Mammary epithelial cell (primary cell): ENCODE measurements at places on chromosomes 1 and 21.

DNA sequence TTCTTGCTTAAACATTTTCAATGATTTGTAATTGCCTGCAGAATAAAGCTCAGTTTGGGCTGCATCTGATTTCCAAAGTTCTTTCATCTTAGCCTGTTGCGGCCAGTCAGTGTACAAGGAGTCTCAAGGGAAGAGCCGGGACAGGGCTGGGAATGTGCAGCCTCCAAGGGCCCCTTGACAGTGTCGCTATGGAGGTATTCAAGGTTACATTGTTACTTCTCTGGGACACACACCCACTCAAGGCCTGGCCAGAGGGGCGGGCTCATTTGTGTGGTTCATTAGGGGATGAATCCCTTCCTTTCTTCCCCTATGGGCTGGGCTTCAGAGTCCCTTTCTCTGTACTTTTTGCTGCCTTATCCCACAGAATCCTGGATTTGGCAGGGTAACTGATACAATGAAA lies 107.6 kb upstream of the CSF3R start:
- no peak for DNase-seq

- DNase-seq: no peak
Observed at GRCh38 chr1:107047602-107048001, 8.9 kb upstream of the PRMT6 start.

DNA sequence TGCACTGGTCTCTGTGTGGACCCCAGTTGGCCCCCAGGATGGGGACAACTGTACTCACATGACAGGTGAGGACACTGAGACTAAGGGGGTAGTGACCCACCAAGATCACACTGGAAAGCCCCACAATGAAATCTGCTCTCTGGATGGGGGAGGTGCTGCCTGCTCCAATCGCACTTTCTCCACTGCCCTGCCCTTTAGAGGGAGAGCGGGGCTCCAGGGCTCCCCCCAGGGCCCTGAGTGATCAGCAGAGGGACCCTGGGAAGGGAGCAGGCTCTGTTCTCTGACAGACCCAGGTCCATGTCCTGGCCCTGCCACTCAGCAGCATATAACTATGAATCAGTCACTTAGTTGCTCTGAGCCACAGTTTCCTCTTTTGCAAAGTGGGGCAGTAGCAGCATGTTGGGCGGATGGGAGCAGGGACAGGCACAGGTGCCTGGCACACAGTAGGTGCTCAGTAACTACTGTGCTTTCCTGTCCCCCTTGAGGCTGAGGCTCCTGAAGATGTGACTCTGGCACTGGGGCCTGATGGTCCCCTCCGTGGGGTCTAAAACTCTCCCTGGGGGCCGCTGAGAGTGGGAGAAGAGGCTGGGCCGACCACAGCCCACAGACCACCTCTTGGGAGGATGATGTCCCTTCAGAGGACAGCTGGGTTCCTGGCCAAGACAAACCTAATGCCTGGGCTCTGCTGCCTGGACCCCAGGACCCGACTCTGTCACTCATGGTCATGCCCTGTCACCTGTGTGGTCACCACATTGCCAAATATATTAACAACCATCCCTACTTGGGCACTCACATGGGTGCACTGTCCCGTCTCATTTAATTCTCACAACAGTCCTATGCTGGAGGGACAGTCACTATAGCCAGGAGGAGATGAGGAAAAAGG lies 222.7 kb downstream of the PTPRU start:
- no peak for DNase-seq

GRCh38 chr1:161962091-161962887 lies 61.4 kb downstream of the OLFML2B start:
- peak; percentile 68 for DNase-seq

DNA sequence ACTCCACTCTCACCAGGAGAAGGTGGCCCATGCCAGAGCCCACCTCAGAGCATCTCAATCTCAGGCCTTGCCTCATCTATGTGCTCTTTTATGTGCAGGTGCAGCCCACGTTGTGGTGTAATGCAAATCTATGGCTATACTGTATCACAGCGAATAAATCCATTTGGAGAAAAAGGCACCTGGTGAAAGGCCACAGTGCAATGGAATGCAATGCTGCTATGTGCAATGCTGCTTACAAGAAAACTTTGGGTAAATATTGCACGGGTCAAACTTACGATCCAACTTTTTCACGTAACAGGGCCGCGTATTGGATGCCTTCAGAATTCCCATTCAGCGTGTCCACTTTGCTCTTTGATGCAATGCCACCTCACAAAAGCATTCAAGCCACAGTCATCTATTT lies 13.5 kb downstream of the ZBTB18 start:
- DNase-seq: no peak

DNA sequence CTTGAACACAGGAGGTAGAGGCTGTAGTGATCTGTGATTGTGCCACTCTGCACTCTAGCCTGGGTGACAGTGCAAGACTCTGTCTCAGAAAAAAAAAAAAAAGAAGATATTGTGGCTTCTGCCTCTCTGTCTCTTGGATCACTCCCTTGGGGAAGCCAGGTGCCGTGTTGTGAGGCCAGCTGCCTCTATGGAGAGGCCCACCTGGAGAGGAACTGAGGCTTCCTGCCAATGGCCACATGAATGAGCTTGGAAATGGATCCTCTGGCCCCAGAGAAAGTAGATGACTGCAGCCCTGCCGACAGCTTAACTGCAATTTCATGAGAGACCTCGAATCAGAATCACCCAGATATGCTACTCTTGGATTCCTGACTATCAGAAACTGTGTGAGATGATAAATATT lies 19.7 kb upstream of the AK2 start:
- no peak for DNase-seq

- no peak for DNase-seq
Observed at GRCh38 chr1:92953491-92953890, 7.8 kb downstream of the DIPK1A start.

- DNase-seq: no peak
Observed at GRCh38 chr1:24708938-24709337, 36.3 kb upstream of the CLIC4 start.

DNA sequence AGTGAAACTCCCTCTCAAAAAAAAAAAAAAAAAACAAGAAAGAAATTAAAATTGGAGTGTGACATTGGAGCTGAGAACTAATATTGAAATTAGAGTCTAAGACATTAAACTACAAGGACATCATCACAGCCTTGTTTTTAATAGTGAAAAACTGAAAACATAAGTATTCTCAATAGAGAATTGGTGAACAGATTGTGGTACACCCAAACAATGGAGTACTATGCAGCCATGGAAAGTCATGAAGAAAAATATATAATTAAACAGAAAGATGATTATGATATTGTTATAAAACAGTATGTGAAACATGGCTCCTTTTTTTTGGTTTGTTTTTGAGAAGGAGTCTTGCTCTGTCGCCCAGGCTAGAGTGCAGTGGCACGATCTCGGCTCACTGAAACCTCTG lies 43.4 kb downstream of the NCMAP start:
- no peak for DNase-seq

DNA sequence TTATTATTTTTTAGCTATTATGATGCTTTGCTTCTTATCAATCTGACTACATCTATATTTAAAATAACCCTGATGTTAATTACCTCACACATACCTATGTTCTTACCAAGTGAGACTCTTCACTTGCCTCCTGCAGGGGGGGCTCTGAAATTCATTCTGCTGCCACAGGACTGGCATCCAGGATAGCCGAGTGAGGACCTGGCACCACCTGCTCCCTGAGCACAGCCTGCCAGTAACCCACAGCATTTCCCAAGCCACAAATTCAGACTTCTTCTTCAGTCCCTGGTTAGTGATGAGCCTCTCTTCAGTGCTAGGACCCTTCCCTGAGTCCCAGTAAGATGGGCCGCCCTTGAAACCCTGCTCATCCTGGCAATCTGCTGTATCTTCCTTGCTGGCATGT lies 296.5 kb upstream of the PLXNA2 start:
- no peak for DNase-seq

DNA sequence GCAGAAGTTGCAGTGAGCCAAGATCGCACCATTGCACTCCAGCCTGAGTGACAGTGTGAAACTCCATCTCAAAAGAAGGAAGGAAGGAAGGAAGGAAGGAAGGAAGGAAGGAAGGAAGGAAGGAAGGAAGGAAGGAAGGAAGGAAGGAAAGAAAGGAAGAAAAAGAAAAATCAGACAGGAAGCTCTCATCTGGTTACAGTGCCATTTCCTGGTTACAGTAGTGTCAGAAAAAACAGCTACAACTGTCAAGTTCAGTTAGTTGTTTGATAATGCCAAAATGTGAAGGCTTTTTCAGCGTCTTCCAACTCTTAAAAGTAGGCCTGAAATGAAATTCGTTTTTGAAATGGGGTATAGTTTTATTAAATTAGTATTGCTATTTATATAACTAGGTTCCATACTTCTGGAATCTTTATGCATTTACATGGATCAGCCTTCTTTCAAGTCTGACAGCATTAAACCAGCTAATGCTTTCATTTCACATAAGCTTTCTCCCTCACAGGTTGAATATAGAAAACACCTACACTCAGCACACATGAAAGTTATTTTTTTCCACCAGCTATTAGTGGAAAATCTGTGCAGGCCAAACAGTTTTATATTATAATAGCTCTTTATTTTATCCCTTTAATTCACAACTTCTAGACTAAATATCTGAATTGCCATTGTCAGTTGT lies 21.2 kb downstream of the PTPN22 start:
- DNase-seq: no peak

GRCh38 chr1:222928212-222928611 lies 113.4 kb downstream of the DISP1 start:
- no peak for DNase-seq

DNA sequence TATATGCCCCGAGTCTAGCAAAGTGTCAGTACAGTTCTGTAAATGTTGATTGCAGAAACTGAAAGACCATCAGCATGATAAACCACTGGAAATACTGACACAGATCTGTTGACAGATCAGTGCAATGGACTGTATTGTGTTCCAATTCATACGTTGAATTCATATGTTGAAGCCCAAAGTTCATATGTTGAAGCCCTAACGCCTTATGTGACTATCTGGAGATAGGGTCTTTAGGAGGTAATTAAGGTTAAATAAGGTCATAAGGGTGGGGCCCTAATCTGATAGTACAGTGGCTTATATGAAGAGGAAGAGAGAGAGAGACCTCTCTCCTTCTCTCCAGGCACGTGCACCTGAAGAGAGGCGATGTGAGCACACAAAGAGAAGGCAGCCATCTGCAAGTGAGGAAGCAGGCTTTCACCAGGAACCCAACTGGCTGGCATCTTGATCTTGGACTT lies 144.7 kb downstream of the MRPL39 start:
- no peak for DNase-seq

DNA sequence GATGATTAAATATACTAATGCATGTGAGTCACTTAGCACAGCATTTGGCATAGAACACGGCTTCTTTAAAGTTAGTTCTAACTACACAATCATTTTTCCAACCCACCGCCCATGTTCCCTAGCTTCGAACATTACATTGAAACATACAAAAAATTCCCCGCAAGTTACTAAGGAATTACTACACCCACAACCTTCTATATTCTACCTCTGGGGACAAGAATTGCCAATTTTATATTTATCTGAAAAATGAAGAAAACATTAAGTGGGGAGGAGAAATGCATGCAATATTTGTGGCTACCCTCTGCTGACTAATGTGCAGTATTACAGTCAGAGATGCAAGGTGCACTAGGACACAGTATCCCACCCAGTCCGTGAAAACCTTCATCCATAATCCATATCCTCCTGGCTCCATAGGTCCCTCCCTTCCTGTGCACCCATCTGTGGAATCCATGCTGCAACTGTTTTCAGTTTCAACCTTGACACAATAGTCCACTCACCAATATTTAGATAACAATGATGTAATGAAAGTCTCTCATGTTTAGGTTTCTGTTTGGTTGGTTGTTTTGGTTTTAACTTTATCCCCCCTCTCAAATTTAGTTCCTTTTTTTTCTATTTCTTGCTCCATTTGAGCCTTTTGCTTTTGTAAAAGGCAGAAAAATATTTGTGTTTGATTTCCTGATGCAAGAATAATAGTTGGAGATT lies 31.6 kb downstream of the RGS5 start:
- peak; percentile 5 for DNase-seq

DNA sequence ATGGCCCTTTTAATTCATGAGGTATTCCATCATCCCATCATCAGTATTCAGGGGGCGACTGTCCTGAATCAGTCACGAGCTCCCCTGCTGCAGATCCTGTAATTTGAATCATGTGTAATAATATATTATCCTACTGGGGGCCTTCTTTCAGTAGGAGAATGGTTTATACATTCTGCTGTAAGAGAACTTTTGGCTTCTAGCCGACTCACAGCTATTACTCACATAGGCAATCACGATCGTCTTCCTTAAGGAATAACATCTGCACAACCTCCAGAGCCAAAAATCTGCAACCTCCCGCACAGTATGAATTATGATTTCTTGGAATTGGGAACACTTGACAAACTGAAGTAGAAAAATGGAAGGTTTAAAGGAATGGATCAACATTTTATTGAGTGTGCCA lies 343.0 kb downstream of the USP25 start:
- DNase-seq: no peak

GRCh38 chr1:49240709-49241221 lies 464.1 kb upstream of the BEND5 start:
- no peak for DNase-seq

DNA sequence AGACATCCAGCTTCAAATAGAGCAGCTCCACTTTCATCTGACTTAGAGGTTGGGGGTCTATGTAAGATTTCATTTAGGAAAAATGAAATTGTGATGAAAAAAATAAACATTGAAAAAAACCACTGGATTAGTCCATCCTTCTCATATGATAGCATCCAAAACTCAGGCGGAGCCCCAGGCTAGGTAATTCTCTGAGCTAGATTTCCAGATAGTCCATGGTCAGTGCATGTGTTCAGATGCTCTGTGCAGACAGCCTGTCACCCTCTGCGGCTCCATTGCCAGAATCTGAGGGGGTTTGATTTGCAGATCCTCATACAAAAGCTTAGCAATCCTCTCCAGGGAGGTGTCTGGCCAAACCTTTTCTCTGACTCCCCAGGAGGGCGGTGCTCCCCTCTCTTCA lies 49.2 kb downstream of the C8B start:
- no peak for DNase-seq

- DNase-seq: no peak
Observed at GRCh38 chr1:232328486-232329102, 301.3 kb downstream of the SIPA1L2 start.

- no peak for DNase-seq
Observed at GRCh38 chr1:19672237-19672636, 7.6 kb downstream of the HTR6 start.

GRCh38 chr1:110455151-110455550 lies 4.2 kb downstream of the PROK1 start:
- no peak for DNase-seq
